Activated T-cell treated with anti-CD3 and anti-CD28 coated beads, Interleukin-2, amount 50 U/mL, for 72 hours (primary cell): ENCODE measurements at places on chromosomes 3 and 15. TPM values are rescaled to one million over a fixed set of nuclear protein-coding genes. Genes with fewer than 3 reads are reported as not detected.

Gene P3H2
- total RNA-seq = not detected

Gene GPR62
- not detected for total RNA-seq

Gene CLRN1
- not detected for total RNA-seq

Gene SHQ1
- total RNA-seq = 26.4 TPM

Gene HRG
- total RNA-seq = not detected

Gene THPO
- not detected for total RNA-seq

Gene SERPINI1
- total RNA-seq = 3.9 TPM

DNA sequence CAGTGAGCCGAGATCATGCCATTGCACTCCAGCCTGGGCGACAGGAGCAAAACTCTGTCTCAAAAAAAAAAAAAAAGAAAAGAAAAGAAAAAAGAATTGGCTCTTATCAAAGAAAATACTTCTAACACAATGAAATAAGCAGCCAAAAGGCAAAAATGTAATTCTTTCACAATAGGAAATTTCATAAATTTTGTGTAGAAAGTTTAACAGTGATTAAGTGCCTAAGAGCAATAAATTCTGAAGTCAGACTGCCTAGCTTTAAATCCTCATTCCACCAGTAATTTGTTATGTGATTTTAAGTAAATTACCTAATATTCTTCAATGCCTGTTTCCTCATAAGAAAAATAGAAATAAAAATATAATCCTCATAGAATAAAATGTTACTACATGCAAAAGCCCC is 24.6 kb downstream of the HLTF start:
- H3K36me3 ChIP-seq = peaks cover 9% of the 10 kb centered on the region
- no peaks in the 10 kb centered on the region for H3K4me1 ChIP-seq
- H3K4me3 ChIP-seq = no peak overlapping the region

DNA sequence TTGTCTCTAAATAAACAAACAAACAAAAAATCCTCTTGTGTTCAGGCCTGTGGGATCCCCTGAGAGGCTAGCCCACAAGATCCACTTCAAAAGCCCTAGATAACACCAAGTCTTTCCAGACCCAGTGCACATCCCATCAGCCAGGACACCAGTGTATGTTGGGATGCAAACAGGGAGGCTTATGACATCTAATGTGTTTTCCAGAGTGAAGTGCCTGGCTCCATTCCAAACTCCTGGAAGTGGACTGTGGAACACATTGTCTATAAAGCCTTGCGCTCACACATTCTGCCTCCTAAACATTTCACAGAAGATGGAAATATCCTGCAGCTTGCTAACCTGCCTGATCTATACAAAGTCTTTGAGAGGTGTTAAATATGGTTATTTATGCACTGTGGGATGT is 57.0 kb downstream of the MLH1 start:
- H3K4me1 ChIP-seq = peaks cover 10% of the 10 kb centered on the region
- no peak for DNase-seq
- peaks cover 13% of the 10 kb centered on the region for H3K36me3 ChIP-seq
- H3K27ac ChIP-seq = no peak overlapping the region

GRCh38 chr15:89168316-89168833 is 53.0 kb downstream of the RLBP1 start:
- no peak for DNase-seq
- H3K4me1 ChIP-seq = peaks cover 31% of the 10 kb centered on the region
- H3K4me3 ChIP-seq = peak overlapping the region; percentile 69
- peak overlapping the region; percentile 93 for H3K27ac ChIP-seq
- no peaks in the 10 kb centered on the region for H3K27me3 ChIP-seq

DNA sequence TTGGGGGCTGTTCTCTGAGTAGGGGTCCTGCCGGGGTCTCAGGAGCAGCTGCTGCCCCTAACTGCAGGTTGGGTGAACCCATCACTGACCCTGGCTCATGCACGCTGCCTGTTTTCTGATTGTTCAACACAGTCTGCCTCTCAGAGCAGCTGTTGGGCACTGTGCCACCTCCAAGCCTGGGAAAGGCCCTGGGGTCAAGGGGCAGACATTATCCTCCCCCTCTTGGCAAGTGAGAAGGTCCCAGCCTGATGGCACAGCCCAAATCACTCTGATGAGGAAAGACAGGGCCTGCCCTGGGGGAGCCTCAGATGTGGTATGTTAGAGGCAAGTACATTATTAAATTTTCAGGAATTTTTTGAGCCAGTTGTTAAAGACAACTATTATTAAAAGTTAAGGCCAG is 14.1 kb upstream of the GNAT1 start:
- H3K27ac ChIP-seq = no peak overlapping the region
- peaks cover 5% of the 10 kb centered on the region for H3K4me1 ChIP-seq
- H3K36me3 ChIP-seq = no peaks in the 10 kb centered on the region
- H3K27me3 ChIP-seq = no peaks in the 10 kb centered on the region
- H3K4me3 ChIP-seq = no peak overlapping the region

DNA sequence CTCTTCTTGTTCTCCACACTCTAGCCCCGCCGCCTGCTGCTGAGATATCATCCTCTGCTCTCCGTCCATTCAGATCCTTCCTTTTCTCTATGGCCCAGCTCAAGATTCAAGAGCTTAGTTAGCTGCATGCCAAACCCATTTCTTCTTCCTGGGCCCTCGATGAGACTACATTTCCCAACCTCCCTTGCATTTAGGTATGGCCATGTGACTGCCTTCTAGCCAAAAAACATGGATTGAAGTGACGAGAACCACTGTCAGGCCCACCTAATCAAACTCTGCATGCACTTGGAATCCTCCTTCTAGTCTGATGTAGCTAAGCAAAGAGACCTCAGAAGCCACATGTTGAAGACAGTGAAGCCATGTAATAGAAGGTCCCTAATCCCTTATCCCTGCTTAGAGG is 308.2 kb downstream of the VPS13C start:
- peaks cover 14% of the 10 kb centered on the region for H3K27me3 ChIP-seq
- no peaks in the 10 kb centered on the region for H3K4me1 ChIP-seq
- no peak overlapping the region for H3K27ac ChIP-seq

GRCh38 chr3:192570821-192571791 is 156.2 kb downstream of the FGF12 start:
- no peak for DNase-seq
- H3K27me3 ChIP-seq = peaks cover 36% of the 10 kb centered on the region
- H3K27ac ChIP-seq = no peak overlapping the region

DNA sequence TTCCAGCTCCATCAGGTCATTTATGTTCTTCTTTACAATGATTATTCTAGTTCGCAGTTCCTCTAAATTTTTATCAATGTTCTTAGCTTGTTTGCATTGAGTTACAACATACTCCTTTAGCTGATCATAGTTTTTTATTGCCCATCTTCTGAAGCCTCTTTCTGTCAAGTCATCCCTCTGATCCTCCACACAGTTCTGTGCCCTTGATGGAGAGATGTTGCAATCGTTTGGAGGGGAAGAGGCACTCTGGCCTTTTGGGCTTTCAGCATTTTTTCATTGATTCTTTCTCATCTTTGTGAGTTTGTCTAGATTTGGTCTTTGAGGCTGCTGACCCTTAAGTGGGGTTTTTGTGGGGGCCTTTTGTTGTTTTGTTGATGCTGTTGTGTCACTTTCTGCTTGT is 234.6 kb upstream of the CBLB start:
- H3K36me3 ChIP-seq = peaks cover 39% of the 10 kb centered on the region
- no peak overlapping the region for H3K27ac ChIP-seq

GRCh38 chr15:65954289-65954741 is 85.0 kb downstream of the RAB11A start:
- H3K27me3 ChIP-seq = no peaks in the 10 kb centered on the region
- no peaks in the 10 kb centered on the region for H3K36me3 ChIP-seq
- H3K4me3 ChIP-seq = no peak overlapping the region
- no peak overlapping the region for H3K27ac ChIP-seq
- H3K4me1 ChIP-seq = peaks cover 4% of the 10 kb centered on the region

DNA sequence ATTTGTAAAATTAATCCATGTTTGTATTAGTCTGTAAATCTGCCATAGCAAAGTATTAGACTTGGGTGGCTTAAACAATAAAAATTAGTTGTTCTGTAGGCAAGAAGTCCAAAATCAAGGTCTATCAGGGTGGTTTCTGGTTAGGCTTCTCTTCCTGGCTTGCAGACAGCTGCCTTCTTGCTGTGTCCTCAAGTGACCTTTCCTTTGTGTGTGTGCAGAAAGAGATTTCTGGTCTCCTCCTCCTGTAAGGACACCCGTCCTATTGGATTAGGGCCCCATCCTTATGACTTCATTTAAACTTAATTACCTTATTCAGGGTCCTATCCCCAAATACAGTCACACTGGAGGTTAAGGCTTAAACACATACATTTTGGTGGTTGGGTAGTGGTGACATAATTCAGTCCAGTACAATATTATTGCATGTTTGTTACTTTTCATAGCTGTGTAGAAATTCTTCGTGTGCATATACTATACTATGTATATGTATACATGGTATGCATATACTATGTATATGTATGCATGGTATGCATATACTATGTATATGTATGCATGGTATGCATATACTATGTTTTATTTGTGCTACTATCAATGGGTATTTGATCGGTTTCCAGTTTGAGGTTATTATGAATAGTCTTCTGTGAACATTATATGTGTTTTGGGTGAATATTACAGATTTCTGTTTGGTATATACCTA is 57.9 kb upstream of the RNU6-1 start:
- H3K36me3 ChIP-seq = no peaks in the 10 kb centered on the region
- H3K4me1 ChIP-seq = peaks cover 5% of the 10 kb centered on the region
- H3K4me3 ChIP-seq = no peak overlapping the region
- no peak overlapping the region for H3K27ac ChIP-seq
- no peak for DNase-seq

GRCh38 chr3:150328654-150329040 is 79.5 kb upstream of the TSC22D2 start:
- no peak for DNase-seq
- no peaks in the 10 kb centered on the region for H3K36me3 ChIP-seq
- H3K4me3 ChIP-seq = no peak overlapping the region
- peaks cover 44% of the 10 kb centered on the region for H3K27me3 ChIP-seq

- no peak overlapping the region for H3K4me3 ChIP-seq
- H3K36me3 ChIP-seq = peaks cover 9% of the 10 kb centered on the region
- H3K27ac ChIP-seq = peak overlapping the region; percentile 98
Observed at GRCh38 chr15:100602823-100603393, 519 bp downstream of the ASB7 start.
